Progenitor cell of endocrine pancreas (in vitro differentiated cells): ENCODE measurements at places on chromosomes 4 and X.

- DNase-seq: no peak
Measured at GRCh38 chr4:179145746-179146525, 1703.7 kb upstream of the AGA start.

GRCh38 chrX:52078131-52078530, 9.1 kb upstream of the MAGED4B start:
- no peak for DNase-seq

DNA sequence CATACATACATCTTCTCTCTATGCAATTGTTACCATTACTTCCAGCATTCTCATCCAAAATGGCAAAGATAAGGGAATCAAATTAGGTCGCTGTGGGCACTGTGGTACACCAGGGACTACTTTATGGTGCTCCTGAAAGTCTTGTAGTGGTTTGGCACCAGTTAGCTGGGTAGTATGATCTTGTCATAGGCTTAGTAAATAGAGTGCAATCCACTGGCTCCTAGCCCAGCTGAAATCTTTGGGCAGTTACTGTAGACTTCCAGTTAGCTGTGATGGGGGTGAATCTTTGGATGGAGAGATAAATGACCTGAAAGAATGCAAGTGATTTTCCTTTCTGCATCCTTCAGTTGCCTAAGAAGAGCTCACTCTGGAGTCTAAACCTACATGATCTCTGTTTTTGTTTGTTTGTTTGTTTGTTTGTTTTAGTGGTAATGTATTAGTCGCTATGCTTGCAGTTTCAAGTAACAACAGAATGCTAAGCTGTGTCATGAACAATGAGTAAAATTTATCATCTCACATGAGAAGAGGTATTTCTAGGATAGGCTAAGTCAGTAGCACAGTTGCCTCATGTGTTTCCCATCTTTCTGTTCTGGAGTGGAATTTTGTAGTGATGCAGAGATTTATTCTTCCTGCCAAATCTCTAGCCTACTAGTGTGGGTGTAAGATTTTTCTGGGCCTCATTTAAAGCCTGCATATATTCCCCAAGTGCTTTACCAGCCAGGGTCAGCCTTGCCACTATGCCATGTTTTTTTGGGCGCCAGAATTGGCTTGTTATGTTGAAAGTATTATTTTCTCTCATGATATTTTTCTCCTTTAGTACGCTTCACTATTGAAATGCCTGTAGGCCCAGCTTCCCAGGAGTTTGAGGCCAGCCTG, 24.2 kb downstream of the HERC3 start:
- no peak for DNase-seq

- DNase-seq: no peak
Measured at GRCh38 chrX:41087201-41087600, 2.0 kb downstream of the USP9X start.

DNA sequence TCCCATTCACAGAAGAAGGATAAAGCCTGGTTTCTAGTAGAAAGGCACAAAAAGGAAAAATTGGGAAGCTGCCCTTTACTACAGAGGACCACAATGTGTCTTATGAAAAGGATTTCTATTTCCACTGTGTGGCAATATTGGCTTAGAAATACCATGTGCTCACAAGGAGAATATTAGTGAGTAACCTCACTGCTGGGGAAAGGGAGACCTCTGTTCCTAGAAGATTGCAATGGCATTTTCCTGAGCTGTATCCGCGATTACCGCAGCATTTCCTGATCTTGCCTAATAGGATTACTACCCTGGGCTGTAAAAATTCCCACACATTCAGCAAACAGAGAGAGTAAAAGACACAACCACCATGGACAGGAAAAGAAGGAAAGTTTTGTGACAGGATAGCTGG, 308.8 kb upstream of the TECRL start:
- DNase-seq: no peak

DNA sequence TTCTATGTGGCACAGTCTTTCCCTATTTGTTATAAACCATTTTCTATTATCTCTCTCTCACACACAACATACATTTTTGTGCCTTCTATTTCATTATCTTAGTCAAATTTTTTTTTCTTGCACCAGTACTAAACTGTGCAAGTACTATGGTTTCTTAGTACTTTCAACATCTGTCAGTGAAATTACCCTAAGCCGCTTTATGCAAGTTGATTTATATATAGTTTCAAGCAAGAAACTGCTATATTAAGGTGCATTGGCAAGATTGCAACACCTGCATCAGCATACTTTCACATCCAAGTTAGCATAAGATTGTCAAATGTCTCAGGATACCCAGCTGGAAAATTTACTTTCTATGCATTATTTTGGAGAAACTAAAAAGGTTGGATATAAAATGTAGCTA, 180.2 kb upstream of the FSTL5 start:
- DNase-seq: no peak

GRCh38 chr4:140893939-140894338, 137.8 kb upstream of the TBC1D9 start:
- DNase-seq: no peak

DNA sequence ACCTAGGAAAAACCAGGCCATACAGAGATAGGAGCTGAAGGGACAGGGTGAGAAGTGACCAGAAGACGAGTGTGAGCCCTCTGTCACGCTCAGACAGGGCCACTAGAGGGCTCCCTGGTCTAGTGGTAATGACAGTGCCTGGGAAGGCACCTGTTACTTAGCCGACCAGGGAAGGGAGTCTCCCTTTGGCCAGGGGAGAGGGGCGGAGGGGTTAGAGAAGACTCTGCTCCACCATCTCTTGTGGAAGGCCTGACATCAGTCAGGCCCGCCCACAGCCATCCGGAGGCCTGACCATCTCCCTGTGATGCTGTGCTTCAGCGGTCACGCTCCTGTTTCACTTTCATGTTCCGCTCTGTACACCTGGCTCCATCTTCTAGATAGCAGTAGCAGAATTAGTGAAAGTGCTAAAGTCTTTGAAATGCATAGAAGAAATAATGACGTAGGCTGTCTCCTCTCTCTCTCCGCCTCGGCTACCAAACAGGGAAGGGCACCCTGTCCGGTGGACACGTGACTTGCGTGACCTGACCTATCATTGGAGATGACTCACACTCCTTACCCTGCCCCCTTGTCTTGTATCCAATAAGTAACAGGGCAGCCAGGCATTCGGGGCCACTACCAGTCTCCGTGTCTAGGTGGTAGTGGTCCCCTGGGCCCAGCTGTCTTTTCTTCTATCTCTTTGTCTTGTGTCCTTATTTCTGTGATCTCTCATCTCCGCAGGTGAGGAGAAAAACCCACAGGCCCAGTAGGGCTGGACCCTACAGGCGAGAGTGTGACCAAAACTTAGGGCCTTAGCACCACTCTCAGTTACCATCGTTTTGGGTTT, 26.7 kb downstream of the HTT-AS start:
- peak; percentile 50 for DNase-seq

DNA sequence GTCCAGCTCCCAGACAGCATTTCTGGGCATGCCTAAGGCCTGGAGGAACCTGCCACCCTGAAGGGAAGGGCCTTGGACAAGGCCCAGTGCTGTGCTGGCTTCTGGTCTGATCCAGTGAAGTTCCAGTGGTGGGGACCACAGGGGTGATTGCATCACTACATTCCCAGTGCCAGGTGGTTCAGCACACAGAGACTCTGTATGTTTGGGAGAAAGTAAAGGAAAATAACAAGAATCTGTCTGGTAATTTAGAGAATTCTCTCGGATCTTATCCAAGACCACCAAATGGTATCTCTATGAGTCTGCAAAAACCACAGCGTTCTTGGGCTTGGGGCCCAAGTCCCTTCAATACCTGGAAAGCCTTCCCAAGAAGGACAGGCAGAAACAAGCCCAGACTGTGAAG, 131.8 kb upstream of the MAD2L1 start:
- no peak for DNase-seq

DNA sequence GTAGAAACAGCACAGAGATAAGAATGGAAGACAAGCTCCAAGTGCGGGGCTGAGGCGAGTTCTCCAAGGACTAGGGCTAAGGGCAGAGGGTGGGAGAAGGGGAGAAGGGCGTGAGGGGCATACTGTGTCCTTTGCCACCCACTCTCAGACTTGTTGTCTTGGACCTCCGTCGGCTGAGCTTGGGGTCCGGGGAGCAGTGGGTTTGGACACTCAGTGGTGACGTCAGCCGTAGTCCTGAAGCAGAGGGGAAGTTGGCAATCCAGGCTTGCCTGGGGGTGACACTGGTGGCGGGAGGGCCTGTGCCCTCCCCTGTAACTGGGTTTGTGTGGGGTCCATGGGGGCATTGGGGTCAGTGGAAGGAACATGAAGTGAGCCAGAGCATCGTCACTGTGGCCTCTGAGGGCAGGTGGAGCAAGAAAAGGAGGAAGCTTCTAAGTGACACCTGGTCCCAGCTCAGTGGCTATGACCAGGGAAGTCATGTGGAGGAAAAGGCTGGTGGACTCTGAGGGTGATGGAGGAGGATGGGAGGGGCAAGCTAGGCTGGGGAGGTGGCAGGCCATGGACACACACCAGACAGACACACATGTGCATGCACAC, 17.6 kb downstream of the CD99 start:
- DNase-seq: no peak

- DNase-seq: no peak
Measured at GRCh38 chr4:28636971-28637370, 1776.3 kb downstream of the STIM2 start.

DNA sequence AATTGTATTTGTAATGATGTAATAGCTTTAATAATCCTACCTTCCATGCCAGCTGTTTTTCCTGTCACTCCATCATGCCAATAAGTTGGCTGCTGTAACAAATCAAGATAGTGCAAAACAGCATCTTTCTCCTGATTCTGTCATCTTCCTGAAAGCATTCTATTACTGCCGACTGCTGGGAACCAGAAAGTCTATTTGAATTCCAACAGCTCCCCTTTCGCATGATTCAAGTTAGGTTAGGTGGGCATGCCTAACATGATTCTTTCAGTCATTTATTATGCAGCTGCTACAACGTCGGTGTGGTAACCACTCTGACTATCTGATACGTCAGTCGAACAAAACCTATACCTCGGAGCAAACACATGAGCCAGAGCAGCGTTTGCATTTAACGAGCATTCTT, 127.9 kb upstream of the DMD start:
- DNase-seq: no peak

DNA sequence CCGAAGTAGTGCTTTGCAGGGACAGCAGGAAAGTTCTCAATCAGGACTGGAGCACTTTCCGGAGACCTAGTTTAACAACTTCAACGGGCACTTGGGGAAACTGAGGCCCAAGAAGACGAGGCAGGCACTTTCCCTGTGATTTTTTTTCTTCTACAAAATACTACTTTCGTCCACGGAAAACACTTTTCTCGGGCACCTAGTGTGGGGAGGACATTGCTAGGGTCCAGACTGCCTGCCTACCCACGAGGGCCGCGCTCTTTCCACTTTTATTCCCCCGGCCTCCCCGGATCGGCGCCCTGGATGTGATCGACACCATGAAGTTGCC, 125.4 kb upstream of the CXorf66 start:
- DNase-seq: no peak

DNA sequence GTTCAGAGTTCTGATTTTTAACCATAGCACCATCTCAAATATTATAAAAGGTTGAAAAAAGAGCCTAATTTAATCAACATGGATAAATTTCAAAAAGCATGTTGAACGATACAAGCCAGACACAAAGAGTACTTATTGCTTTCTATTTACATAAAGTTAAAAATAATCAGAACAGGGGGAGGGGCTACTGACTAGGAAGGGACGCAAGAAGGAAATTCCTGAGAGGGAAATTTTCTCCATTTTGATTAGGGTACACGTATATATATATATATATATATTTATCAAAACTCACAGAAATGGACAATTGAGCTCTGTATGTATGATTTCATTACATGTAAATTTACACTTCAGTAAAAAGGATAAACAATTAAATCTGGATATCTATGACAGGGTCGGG, 482 bp upstream of the MBTPS2 start:
- no peak for DNase-seq

GRCh38 chrX:72306085-72306801, 529 bp upstream of the CITED1 start:
- DNase-seq: no peak

DNA sequence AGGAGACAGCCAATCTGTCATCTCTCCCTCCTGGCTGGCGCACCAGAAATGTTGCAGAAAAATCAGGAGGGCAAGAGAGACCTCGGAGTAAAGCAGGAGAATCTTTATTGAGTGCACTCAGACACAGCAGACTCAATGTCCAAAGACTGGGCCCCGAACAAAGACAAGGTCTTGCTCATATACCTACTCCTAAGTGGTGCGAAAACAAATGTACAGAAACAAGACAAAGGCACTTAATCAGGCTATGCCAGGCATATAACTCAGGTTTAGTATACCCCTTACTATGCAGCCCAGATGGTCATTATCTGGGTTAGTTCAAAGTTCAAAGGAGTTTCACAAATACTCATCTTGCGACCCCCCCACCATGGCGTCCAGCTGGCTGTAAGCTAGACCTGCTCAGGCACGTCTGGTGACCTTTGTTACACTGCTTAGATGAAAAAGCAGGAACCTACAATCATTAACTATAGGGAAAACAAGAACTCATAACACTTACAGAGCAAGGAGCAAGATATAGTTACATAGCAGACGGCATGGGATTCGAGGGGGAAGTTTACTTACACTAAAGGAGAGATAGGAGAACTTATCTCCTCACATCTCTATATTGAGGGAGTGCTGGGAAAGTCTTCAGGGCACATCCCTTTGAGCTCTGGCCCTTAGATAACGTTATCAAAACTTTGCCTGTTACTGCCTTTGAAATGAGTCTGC, 27.5 kb downstream of the SULT1E1 start:
- peak; percentile 19 for DNase-seq

- DNase-seq: no peak
Measured at GRCh38 chr4:174119830-174120229, 163.6 kb downstream of the FBXO8 start.

DNA sequence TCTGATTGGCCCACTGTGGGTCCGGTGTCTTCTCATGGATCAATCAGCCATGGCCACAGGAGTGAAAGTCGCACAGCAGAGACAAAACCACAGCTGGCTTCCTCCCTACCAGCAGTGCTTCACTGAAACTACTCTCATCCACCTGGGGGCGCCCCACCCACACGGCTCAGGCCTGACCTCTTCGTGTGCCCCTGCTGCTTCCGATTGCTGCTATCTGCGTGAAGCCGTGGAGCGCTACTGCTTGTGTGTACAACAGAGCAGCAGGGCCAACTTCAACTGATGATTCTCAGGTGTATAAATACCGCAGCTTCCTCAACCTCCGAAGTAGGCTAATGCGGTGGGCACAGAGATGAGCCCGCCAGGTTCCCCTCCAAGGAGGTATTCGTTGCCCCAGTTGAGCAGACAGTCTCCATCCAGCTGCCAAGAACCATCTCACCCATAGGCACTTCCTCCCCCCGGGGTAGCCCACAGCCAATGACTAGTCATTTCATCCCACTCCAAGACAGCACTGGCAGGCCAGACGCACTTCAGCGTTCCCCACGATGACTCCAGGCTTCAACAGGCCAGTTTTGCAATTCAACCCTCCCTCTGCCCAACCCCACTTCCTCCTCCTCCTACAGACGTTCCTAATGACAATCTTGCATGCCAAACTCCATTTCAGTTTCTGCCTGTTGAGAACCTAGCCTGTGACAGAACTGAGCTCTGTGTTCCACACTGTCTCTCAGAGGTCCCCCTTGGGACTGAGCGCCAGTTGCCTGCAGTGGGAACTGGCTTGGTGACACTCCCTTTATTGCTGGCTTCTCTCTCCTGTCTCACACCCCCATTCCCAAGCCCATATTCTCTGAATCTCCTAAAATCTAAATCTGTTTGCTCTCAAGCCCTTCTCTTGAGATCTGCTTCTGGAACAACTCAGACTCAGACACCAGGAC, 41.3 kb upstream of the ATP6AP2 start:
- DNase-seq: no peak
